ENCODE measurements at places on chromosomes 5 and 9.

DNA sequence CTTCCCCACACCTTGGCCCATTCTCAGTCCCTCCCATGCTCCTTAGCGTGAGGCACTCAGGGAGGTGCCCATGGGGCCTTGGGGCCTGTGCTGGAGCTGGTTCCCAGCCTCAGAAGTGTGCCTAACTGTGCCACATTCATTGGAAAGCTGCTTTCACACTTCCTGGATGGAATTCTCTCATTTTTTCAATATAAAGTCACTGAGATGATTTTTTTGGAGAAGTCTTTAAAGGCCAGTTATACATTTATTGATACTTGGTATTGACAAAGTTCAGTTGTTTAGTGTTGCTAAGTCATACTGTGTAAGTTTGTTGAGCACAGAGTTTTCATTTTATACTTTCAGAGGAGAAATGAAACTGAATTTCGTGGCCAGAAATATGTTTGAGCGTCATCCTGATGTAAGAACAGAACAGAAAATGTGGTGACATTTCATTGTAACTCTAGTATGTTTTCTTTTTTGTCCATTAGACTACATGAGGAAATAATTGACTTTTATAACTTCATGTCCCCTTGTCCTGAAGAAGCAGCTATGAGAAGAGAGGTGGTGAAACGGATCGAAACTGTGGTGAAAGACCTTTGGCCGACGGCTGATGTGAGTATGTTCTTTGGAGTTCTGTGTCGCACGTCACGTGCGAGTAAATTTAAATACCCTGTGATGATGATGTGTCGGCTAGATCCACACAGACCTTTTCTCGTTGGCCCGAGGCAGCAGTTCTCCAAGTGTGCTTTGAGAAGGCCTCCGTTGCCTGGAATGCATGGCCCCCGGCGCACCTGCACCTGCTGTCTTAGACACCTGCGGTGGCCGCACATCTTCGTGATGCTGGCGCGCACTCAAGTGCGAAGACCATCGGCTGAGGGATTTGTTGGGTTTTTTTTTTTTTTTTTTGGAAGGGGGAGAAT, 24.1 kb downstream of the TENT4A start:
- no peak for DNase-seq

GRCh38 chr5:98905857-98906688, 22.7 kb downstream of the CHD1 start:
- no peak for DNase-seq

DNA sequence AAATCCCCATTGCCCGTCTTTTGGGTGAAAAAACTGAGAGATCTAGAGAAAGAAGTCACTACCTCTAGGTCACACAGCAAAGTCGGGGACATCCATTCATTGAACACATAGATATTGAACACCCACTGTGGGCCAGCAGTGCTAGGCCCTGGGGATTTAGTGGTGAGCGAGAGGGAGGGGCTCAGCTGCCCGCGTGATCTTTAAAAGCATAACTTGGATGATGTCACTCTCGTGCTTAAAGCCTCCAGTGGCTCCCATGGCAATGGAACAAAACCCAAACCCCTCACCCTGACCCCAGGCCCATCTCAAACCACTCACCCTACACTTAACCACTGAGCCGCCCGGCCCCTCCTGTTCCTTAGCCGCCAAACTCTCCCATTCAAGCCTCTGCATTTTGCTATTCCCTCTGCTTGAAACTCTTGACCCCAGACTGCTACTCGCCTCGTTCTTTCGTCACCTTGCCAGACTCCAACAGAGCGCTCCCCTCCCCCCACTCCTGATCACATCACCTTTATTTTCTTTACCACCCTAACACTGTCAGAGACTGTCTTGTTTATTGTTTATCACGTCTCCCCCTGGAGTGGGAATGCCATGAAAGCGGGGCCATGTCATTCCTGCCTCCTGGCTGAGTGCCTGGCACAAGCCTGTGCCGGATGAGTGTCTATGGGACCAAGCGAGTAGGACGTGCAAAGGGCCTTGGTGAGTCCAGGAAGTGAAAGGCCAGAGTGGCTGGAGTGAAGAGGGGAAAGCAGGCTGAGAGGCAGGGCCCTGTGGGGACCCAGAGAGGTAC, 710 bp upstream of the PIP5KL1 start:
- DNase-seq = no peak

DNA sequence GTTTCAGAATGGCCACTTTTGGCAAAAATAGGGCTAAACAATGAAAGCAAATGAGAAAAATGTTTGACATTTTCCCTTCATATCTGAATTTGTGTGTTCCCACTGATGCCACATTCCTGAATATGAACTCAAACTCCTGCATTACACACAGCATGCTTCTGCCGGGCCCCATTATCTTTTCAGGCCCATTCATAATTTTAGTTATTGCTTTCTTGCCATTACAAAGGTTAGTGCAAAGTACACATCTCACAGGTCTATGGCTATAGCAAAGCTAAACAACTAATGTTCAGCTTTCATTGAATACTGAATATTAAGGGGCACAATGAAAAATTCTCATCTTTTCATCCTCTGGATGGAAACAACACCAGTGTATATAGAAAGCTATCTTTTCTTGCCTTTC, 568.9 kb upstream of the ZNF608 start:
- DNase-seq = no peak

DNA sequence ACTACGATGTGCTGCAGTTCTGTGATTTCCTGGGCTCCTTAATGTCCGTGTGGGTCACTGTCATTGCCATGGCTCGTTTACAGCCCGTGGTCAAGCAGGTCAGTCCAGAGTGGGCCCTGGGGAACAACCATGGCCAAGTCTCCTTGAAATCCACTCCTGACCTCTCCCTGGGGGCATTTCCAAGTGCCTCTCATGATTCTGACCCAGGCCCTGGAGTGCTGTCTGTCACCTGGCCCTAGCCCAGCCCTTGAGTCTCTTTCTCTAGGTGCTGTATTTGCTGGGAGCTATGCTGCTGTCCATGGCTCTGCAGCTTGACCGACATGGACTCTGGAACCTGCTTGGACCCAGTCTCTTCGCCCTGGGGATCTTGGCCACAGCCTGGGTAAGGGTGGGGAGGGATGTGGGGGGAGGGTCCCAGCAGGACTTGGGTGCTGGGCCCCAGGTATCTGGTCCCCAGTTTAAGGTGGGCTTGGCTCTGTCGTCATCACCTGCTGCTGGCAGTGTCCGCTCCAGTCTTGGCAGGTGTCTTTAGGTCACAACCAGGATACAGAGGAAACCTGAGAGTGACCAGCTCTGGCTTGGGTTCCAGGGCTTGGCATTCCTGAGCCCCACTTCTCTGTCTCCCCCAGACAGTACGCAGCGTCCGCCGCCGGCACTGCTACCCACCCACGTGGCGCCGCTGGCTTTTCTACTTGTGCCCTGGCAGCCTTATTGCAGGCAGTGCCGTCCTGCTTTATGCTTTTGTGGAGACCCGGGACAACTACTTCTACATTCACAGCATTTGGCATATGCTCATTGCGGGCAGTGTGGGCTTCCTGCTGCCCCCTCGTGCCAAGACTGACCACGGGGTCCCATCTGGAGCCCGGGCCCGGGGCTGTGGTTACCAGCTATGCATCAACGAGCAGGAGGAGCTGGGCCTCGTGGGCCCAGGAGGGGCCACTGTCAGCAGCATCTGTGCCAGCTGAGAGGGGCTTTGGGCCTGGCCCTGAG, 17.0 kb downstream of the OR13J1 start:
- DNase-seq = no peak

- no peak for DNase-seq
Observed at GRCh38 chr5:115888027-115888426, 46.3 kb downstream of the AP3S1 start.

GRCh38 chr5:93192683-93193082, 388.3 kb downstream of the NR2F1-AS1 start:
- no peak for DNase-seq

DNA sequence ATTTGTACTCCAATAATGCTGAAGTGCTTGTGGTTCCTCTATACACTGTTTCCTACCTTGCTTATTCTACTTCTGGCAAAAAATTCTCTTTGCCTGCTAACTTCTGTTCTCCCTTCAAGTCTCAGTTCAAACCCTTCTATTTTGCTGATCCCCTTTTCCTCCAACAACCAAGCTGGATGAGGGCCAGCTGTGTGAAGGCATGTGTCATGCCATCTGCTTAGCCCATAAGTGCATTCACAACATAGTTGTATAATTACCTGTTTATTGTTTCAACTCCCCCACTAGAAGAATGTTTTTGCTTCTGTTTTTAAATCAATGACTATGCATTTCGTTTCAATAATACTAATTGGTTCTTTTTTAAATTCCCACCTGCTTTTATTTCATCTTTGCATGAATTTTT, 1951.4 kb upstream of the WWC1 start:
- DNase-seq = no peak

DNA sequence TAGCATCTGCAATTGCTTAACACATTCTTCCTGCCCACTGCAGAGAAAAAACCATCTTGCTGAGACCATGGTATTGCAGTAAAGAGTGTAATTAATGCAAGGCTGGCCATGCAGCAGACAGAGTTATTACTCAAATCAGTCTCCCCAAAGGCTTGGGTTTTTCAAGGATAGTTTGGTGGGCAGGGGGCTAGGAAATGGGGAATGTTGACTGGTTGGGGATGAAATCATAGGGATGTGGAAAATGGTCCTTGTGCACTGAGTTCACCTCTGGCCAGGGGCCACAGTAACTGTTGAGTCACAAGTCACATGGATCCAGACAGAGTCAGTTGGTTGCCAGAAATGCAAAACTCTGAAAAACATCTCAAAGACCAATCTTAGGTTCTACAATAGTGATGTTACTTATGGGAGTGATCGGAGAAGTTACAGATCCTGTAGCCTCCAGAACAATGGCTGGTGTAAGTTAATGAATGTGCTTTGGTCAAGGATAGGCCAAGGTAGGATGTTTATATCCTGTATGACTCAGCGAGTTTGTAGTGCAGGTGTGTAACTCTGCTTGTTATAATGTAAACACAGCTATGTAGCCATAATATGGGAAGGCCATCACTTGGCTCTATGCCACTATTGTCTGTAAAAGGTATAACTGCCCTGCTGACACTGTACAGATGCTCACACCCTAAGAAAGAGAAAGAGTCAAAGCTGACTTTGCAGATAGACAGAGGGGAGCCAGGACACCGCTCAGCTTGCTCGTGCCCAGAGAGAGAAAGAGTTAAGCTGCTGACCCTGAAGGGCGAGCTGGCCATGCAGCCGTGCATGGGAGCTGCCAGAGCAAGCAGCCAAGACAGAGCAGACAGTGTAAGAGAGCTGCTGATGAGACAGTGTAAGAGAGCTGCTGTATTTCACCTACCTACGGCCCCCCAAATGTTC, 27.2 kb downstream of the C9orf152 start:
- DNase-seq = no peak
